ENCODE measurements at places on chromosomes 16 and 17. TPM values are rescaled to one million over a fixed set of nuclear protein-coding genes. Genes with fewer than 3 reads are reported as not detected.

GRCh38 chr16:17414421-17414820, 56.3 kb downstream of the XYLT1 start:
- DNase-seq = no peak

DNA sequence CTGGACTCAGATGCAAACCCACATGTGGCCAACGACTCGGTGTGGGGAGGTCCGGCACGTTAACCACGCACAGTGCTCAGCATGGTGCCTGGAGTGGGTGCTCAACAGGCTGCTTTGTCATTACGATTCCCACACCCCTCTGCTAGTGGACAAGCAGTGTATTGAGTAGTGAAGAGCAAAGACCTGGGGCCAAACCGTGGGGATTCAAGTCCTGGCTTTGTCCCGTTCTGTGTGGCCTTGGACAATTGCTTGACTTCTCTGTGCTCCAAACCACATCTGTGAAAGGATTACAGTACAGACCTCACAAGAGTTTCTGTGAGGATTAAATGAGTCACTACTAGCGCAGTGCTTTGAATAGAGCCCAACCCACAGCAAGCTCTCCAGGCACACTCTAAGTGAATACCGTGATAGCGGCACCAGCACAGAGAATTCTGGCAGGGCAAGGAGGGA, 33.8 kb downstream of the TRPV2 start:
- peak; percentile 65 for DNase-seq

- DNase-seq = no peak
Observed at GRCh38 chr16:23843143-23843542, 7.4 kb downstream of the PRKCB start.

- peak; percentile 72 for DNase-seq
Observed at GRCh38 chr17:13306310-13306962, 288.6 kb upstream of the ELAC2 start.

DNA sequence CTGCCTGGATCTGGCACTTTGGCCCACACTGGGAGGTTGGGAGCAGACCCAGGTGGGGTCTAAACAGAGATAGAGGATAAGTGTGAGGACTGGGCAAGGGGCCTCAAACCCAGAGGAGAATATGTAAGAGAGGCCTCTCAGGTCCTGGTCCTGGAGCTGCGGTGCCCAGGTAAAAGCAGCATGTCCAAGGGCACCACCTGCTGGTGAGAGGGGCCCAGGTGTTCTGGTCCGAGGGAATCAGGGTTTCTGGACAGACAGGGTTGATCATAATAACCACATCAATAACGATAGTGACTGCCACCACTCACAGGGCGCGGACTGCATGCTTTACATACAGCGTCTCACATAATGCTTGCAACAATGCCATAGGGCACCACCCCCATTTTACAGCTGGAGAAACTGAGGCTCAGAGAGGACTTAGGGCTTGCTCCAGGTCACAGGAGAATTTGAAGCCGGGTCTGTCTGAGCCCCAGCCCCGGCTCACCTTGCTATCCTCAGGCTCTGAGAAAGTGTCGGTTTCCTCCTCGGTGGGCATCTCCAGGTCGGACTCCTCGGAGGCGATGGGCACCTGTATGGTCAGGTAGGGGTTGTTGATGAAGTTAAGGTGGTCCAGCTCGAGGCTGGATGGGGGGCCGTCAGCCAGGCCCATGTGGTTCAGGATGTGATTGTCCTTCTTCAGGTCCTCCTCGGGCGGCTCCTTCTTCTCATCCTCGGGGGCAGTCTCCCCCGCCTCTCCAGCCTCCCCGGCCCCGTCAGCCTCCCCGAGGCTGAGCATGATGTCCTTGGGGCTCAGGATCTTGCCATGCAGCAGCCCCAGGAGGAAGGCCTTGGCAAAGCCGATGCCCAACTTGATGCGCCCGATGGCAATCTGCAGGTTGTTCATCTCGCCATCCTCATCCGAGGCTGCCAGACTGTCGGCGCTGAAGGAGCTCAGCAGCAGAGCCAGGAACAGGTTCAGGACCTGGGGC, 19.1 kb upstream of the CD79B start:
- DNase-seq = no peak

DNA sequence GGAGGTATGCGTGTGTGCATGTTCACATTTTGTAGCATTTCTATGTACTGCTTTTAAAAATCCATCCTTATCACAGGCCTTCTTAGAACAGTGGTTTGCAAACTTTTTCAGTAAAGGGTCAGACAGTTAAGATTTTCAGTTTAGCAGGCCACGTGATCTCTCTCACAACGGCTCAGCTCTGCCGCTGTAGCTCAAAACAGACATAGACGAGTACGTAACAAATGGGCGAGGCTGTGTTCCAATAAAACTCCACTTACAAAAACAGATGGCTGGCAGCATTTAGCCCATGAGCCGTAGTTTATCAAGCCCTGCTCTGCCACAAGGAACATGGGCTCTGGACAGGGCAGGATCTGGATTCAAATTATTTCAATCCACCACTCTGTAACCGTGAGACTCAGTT, 141.8 kb downstream of the XYLT1 start:
- peak; percentile 19 for DNase-seq

DNA sequence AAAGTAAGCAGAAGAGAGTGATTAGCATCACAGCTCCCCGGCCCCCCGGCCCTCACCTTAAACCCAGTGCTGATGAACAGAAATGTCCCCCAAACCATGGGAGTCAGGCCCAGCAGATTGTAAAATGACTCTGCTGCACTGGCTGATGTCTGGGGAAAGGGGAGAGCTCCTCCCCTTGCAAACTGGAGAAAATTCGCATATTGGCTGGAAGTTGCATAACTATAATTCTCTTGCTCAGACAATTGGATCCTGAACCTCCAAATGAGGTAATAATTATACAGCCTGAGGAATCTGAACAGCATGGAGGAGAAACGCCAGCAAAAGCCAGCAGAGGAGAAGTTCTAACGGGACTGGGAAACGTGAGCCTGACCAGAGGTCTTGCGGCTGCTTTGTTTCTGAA, 109.7 kb downstream of the C16orf95 start:
- DNase-seq = peak; percentile 47

GRCh38 chr16:85515830-85516397, 97.2 kb upstream of the GSE1 start:
- no peak for DNase-seq

DNA sequence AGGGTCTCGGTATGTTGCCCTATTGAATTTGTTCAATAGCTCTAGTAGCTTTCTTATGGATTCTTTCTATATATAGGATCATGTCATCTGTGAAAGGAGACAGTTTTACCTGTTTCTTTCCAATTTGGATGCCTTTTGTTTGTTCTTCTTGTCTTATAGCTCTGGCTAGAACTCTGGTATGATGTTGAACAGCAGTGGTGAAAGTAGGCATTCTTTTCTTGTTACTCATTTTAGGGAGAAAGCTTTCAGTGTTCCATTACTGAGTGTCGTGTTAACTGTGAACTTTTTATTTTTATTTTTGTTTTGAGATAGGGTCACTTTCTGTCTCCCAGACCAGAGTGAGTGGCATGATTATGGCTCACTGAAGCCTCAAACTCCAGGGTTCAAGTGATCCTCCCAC, 21.2 kb downstream of the EFCAB5 start:
- DNase-seq = peak; percentile 8

GRCh38 chr17:77690271-77691161, 268.0 kb upstream of the TNRC6C start:
- DNase-seq = no peak

GRCh38 chr17:40319651-40320540, 10.9 kb downstream of the RARA start:
- DNase-seq = no peak

DNA sequence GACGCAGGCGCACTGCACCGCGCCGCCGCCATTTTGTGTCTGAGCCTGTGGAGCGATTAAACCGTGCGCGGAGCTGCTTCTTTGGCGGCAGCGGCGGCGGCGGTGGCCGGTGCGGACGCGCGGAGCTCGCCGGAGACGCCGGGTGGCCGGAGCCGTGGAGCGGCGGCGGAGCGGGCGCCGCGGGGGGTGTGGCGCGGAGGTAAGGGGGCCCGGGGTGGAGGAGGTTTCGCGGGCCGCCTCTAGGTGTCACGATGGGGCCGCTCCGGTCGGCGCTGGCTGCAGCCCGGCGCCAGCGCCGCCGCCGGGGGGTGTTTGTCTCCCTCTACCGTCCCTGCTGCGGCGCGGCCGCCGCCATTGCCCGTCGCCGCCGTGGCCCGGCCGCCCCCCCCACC, at the start of gene CTCF:
Gene CTCF, plus strand, starts transcription at position 1 of the 392 bp plus-strand sequence. CDS start 48,307 bp downstream, outside the sequence.
- DNase-seq = peak; percentile 74

- peak; percentile 76 for DNase-seq
Observed at GRCh38 chr17:66348584-66349165, 46.3 kb downstream of the PRKCA start.

DNA sequence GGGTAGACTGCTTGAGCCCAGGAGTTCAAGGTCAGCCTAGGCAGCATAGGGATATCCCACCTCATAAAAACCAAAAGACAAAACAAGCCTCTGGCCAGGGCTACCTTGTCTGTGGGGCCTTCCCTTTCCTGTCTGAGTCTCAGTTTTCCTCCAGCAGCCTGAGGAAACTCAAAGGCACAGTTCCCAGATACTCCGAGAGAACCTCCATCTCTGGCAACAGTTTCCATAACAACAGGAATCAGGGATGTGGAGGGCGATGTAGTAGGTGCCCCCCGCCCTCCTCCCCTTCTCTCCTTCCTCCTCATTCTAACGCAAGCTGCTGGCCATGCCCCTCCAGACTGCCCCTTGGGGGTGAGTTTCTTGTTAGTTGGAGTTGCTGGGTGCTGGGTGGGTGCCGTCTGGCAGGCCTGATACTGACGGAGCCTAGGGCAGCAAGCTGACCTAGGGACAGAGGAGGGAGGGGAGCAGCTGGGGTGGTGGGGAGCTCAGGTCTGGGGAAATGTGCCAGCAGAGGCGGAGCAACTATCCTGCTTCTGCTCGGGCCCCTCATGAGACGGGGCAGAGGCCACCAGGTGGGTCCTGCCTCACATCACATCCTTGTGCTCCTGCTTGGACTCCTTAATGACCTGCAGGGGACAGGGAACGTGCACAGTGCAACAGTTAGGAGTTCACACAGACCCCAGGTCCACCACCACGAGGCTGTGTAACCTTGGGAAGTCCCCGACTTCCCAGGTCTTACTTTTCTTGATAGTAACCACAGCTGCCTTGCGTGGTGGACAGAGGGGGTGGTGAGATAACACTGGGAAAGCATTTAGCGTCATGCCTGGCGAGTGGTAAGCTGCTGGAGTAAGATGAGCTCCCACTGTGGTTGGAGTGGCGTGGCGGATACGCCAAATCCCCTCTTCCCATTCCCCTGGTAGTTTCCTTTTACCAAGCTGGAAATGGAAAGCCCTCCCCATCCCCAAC, 7.8 kb upstream of the EFTUD2 start:
- DNase-seq = no peak

DNA sequence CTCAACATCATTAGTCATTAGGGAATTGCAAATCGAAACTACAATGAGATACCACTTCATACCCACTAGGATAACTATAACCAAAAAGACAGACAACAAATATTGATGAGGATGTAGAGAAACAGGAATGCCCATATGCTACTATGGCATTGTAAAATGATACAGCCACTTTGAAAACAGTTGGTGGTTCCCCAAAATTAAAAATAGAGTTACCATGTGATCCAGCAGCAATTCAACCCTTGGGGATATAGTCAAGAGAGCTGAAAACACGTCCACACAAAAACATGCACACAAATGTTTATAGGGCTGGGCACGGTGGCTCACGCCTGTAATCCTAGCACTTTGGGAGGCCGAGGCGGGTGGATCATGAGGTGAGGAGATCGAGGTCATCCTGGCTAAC, 10.0 kb upstream of the PECAM1 start:
- no peak for DNase-seq

DNA sequence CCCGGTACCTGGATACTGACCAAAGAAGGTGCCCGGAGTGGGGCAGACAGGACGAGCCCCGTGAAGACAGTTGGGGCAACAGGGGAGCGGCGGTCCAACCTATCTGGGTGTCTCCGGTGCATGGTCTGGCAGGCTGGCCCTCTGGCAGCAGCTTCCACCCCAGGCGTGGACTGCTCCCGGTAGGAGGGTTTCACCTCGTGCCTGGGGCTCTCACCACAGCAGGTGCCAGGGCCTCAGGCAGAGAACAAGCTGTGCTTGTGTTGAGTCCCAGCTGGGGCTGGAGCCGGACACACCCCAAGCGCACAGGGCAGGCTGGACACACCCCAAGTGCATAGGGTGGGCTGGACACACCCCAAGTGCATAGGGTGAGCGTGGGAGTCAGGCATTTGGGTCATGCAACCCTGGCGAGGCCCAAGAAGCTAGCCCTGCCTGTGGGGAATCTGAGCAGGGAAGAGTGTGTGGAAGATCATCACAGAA, 1.5 kb upstream of the FBXL16 start:
- peak; percentile 22 for DNase-seq

DNA sequence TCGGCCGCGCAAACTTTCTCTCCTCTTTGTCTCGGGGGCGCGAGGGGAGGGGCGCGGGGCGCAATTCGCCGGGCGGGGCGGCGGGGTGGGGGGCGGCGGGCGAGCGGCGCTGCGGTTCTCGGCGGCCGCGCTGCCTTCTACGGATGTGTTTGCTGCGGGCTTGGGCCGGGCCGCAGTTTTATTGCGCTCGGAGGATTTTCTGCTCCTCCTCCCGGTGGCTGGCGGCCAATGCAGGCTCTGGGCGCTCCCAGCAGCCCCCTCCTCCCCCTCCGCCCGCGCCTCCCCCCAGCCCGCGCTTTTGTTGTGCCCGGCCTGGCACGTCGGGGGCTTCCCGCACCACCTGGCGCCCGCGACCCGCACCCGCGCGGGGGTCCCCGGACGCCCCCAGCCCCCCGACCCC, at the start of gene TIMP2:
Gene TIMP2, minus strand, starts transcription at position 154 of the 400 bp plus-strand sequence. CDS start 299 bp downstream, outside the sequence.
- DNase-seq = peak; percentile 73

- no peak for DNase-seq
Observed at GRCh38 chr16:30885196-30885595, 8.7 kb downstream of the BCL7C start.

DNA sequence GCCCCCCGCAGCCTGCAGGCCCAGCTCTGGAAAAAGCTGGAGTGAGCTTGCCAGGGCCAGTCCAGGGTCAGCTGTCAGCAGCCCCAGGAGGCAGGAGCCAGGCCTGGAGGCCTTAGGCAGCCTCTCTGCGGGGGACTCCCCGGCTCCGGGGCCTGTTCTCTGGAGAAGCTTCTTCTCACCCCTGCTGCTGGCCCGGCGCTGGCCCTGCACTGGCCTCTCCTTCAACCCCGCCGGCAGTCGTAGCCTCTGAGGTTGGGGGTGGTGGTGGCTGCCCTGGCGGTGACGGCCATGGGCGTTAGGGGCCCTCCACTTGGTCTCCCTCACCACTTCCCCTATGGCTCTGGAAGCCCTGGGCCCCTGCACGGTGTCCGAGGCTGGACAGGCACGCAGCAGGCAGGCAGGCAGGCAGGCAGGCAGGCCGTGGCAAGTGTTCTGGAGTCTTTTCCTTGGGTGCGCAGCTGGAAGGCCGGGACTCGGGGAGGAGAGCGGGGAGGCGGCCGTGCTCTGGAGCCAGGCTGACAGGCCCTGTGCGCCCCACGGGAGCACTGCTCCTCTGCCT, 2.1 kb downstream of the FOXF1 start:
- DNase-seq = no peak

The EME1 gene
- total RNA-seq = 13.9 TPM

The TIGD7 gene
- total RNA-seq = 3.9 TPM

The NUPR1 gene
- 6.4 TPM for total RNA-seq

The KRTAP9-8 gene
- not detected for total RNA-seq

The CFAP20 gene
- total RNA-seq = 115 TPM

The KRT9 gene
- not detected for total RNA-seq

The TNFSF12 gene
- 20.7 TPM for total RNA-seq

The CACNG1 gene
- not detected for total RNA-seq
